ENCODE measurements at places on chromosomes 5 and 9.
A peak's percentile ranks its signal among the peaks of the same experiment; 100 is the strongest.

DNA sequence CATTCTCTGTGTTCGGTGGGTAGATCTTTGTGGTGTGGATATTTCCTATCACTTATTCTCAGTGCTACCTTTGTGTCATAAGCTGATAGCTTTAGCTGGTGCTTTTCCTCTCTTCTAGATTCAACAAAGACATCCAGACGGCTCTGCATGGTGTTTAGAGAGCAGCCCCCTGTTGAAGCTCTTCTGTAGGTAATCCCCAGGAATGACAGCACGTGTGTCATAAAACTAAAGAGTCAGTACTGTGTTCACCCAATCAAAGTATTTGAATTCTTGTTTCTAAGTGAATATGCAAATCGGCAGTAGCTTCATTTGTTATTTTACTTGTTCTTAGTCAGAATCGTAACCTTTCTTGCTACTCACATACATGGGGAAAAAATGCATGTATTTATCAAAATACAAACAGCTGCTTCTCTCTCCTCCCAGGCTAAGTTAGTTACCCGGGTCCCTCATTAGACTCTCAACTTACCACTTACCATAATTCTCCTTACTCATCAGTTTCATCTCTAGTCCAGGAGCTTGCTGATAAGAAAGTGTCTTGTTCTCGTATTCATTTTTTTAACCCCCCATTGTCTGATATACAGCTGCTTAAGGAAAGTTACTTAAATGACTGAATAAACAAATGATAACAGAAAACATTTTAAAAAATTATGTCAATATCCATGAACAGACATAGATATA lies 1696.0 kb upstream of the WWC1 start:
- DNase-seq = no peak

DNA sequence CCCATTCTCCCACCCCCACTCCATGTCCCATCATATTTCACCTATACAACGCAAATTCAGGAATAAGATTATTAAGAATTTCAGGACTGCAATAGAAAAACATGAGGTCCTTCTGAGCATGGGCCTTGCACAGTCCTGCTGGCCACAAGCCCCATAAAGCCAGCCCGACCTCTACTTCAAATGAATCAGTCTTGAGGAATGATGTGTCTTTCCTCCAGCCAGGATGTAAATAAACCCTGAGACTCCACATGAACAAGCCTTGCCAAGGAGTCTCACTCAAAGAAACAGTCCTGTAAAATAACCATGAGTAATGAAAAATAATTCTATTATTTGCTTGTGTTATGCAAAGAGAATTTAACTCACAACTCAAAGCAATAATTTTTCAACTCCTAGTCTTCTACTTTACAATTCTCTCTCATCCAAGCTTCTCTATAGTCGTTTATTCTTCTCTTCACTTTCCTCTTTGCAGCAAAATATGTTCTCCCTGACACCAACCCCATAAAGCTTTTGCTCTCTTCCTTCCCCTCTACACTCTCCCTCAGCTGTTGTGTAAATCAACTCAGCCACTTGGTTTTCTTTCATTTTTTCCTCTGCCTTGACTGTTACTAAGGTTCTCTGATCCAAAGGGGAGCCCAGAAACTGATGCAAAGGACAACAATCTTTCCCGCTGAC lies 140.1 kb upstream of the MOCS2 start:
- peak; percentile 77 for DNase-seq

- peak; percentile 56 for DNase-seq
These were observed 39.4 kb downstream of the ALDH1A1 start for GRCh38 chr9:72913382-72914009.

GRCh38 chr9:86749894-86750255 lies 197.4 kb downstream of the GAS1 start:
- no peak for DNase-seq

GRCh38 chr9:122110100-122110833 lies 17.2 kb upstream of the TTLL11 start:
- peak; percentile 52 for DNase-seq

DNA sequence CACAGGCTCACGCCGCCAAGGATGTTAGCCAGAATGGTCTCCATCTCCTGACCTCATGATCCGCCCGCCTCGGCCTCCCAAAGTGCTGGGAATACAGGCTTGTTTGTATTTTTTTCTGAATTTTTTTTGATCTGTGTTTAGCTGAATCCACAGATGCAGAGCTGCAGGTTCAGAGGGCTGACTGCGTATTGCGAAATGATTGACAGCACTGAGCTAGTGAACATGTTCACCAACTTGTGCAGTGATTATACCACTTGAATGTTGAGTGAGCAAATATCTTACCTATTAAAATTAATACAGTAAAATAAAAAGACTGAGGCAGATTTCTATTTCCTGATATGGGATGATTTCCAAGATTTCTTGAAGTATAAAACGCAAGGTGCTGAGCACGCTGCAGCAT lies 123.1 kb upstream of the PHYKPL start:
- peak; percentile 61 for DNase-seq

DNA sequence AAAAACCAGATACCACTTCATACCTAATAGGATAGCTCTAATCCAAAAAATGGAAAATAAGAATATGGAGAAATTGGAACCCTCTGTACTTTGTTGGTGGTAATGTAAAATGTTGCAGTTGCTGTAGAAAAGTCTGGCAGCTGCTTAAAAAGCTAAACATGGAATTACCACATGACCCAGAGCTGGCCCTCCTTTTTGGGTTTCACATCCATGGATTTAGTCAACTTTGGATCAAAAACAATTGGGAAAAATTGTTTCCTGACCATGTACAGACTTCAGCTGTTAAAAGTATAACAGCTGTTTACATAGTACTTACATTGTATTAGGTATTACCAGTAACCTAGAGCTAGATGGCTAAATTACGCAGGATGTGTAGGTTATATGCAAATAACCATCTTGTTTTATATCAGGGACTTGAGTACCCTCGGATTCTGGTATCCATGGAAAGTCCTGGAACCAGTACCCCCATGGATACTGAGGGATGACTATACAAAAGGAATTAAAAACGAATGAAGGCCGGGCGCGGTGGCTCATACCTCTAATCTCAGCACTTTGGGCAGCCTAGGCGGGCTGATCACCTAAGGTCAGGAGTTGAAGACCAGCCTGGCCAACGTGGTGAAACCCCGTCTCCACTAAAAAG lies 15.8 kb downstream of the DNAJA1 start:
- DNase-seq = no peak

All from osteoblast (primary cell).